Activated CD4-positive, alpha-beta T cell treated with anti-CD3 and anti-CD28 coated beads, Interleukin-2, Interleukin-4, amounts not matched to agents 100 ng/mL and 50 ng/mL, durations not matched to agents 16 hours and 8 hours (primary cell): ENCODE measurements at places on chromosomes 6 and 20.

DNA sequence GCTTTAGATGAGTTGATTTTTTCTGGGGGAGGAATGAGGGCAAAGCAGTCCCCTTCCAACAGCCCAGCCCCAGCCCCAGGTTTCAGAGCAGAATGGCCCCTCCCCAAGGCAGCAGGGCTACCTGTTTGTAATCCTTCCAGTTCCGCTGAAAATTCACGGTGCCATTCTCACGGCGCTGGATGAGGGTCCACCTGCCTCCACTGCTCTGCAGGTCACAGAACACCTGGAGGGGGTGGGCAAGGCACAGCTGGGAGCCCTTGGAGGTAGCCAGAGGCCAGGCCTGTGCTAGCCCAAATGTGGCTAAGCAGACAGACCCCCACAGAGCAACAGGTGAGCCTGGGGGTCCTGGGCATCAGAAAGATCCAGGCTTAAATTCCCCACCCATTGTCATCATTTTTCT lies 36.5 kb downstream of the ANGPT4 start:
- no peak for DNase-seq

DNA sequence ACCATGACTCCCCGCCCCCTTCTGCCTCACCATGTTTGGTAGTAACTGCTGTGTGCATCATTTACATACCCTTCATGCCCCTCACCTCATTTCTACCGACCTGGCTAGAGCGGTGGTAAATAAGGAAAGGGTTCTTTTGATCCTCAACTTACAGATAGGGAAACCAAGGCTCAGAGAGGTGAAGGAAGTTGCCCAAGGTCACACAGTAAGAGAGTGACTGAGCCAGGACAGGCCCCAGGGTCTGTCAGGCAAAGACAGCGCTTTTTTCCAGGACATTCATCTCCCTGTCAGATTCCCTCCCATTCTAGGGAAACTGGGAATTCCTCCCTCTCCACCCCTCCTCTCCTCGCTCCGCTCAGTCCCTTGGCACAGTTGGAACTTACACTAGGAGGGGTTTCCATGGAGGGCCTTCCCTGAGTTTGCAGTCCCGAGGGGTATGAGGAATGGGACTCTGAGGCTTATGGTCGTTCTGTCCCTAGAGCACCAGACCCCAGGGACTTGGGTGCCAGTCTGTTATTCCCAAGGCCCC lies 2.0 kb downstream of the VSTM2L start:
- no peak for DNase-seq

DNA sequence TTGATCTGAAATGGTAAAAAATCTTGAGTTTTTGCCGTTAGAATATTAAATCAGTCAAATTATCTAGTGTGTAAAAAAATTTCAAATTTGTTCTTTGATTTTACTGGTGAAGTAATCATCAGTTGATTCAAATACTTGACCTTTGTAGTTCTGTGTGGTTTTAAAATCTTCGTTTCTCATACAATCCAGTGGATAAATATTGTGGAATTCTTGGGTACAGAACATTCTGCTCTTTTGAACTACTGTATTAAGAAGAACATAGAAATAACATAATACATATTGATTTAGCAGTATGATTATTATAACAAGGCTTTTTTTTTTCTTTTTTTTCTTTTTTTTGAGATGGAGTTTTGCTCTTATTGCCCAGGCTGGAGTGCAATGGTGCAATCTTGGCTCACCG lies 491.8 kb downstream of the CD109 start:
- no peak for DNase-seq

- no peak for DNase-seq
Measured at GRCh38 chr20:24502661-24503060, 33.2 kb downstream of the SYNDIG1 start.

GRCh38 chr6:137883400-137884148 lies 16.5 kb downstream of the TNFAIP3 start:
- DNase-seq: no peak

DNA sequence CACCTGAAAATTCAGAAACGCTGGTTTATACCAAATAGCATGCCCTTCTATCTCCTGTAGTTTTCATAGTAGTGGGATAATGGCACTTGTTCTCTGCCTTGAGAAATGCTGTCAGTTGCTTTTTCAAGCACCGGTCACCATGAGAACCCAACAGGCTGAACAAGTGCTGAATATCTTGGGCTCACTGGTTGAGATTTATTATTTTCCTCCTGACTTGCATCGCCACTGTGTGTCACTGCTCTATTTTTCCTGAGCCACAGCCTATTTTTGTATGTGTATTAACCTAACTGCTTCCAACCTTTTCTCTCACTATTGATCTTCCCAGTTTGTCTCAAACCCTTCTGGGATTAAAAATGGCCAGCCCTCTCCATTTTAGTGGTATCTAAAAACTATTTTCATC lies 71.9 kb downstream of the OPN5 start:
- DNase-seq: no peak
